NCI-H1092 (cell line): ENCODE measurements at places on chromosomes 1 and 21.
A peak's percentile ranks its signal among the peaks of the same experiment; 100 is the strongest.

GRCh38 chr1:14881775-14882672 lies 271.5 kb upstream of the TMEM51 start:
- DNase-seq = no peak

GRCh38 chr1:200028586-200029034 lies 1.1 kb downstream of the NR5A2 start:
- no peak for DNase-seq

DNA sequence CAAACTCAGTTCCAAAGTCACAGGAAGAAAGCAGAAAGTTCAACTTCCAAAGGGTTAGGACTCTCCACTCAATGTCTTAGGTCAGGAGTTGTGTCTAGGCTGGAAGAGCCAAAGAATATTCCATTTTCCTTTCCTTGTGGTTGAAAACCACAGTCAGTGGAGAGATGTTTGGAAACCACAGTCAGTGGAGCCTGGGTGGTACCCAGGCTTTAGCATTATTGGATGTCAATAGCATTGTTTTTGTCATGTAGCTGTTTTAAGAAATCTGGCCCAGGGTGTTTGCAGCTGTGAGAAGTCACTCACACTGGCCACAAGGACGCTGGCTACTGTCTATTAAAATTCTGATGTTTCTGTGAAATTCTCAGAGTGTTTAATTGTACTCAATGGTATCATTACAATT lies 11.7 kb downstream of the ATF3 start:
- no peak for DNase-seq

GRCh38 chr1:98903261-98903660 lies 101.4 kb downstream of the PLPPR5 start:
- DNase-seq = no peak

DNA sequence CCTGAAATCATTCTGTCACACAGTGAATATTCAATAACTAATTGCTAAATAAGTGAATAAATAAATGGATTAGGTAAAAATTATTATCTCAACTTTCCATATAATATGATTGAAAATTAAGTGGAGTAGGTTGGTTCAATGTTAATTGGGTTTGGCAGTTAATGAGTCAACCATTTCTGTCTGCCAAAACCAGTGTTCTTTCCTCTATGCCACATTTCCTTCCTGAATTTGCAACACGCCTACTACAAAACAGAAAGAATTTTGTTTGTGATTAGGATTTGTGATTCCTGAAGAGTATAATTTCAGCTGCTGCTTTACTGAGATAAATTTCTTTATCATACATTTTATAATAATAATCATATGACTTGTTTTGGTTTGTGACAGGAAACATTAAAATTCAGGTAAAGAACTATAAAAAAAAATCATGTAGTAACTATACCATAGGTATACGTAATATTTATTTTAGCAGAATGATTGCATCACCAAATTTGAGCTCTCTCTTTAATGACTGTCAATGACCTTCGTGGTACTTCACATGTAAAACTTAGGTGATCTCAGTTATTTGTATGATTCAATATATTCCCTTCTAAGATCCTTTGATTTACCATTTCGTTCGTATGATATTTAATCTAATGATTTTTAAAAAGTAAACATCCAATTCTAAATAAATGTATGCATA lies 241.3 kb downstream of the KCNT2 start:
- DNase-seq = no peak

DNA sequence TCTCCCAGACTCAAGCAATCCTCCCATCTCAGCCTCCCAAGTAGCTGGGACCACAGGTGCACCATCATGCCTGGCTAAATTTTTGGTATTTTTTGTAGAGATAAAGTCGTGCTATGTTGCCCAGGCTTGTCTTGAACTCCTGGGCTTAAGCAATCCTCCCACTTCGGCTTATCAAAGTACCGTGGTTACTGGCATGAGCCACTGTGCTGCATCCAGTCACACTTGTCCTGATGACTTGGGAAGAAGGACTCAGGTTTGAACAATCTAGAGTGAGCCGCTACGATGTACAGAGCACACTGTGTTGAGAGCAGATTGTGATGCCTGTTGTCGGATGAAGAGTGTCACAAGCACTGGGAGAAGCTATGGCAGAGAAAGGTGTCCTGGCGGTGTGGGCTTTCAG lies 27.2 kb downstream of the RNF187 start:
- no peak for DNase-seq

DNA sequence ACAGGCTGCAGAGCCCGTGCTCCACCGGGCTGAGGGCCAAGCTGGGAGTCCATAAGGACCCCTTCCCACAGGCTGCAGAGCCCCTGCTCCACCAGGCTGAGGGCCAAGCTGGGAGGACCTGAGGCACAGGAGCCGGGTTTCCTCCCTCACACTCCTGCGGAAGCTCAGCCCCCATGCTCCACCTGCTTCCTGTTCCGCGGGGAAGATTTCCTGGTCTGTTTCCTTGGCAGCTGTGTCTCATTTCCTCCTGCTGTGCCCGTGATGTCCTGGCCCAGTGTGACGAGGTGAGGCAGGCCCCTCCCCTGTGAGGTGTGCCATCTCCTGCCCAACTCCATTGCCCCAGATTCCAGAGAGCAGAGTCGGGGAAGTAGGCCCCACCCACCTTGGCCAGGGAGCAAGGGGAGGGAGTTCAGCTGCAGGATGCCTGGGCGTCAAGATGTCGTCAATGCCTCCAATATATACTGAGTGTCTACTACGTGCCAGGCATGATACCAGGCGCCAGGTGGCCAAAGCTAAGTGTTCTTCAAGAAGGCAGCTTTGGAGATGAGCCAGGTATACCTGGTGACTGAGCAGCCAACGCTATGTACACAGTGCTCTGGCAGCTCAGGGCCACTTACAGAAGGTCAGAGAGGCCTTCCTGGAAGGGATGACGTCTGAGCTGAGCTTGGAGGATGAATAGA lies 58.8 kb downstream of the NAV1 start:
- peak; percentile 87 for DNase-seq

- no peak for DNase-seq
These were observed 15.4 kb downstream of the TTLL10 start for GRCh38 chr1:1189111-1189510.
